ENCODE measurements at places on chromosomes 16 and 17. TPM values are rescaled to one million over a fixed set of nuclear protein-coding genes. Genes with fewer than 3 reads are reported as not detected.
A peak's percentile ranks its signal among the peaks of the same experiment; 100 is the strongest.

- H3K27ac ChIP-seq: no peak overlapping the region
- no peak for DNase-seq
- no peak overlapping the region for H3K4me3 ChIP-seq
- H3K27me3 ChIP-seq: no peaks in the 10 kb centered on the region
- no peaks in the 10 kb centered on the region for H3K4me1 ChIP-seq
Measured at GRCh38 chr17:17804007-17804406, 32.8 kb downstream of the SREBF1 start.

DNA sequence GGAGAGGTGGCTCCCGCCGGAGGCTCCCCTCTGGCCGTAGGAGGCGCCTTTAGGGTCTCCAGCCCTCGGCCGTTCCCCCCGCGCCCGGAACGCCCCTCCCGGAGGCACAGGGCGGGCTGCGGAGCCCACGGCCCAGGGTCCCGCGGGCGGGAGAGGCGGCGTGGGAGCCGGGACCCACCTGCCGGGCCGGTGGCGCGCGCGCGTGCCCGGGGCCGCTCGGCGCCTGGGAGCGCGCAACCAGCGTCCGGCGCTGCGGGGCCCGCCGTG is at the start of gene MIF4GD:
Gene MIF4GD, minus strand, starts transcription at position 266 of the 267 bp plus-strand sequence. CDS start 1,036 bp downstream, outside the sequence.
- peak within 1 kb of the TSS; percentile 88 for H3K27ac ChIP-seq
- H3K36me3 ChIP-seq: peaks cover 17% of the 10 kb centered on the region
- peak within 1 kb of the TSS; percentile 81 for H3K4me3 ChIP-seq
- no peaks in the 10 kb centered on the region for H3K27me3 ChIP-seq

Gene KRTAP2-3
- not detected for total RNA-seq

Gene TP53TG3F
- not detected for total RNA-seq

Gene SLC25A39
- 104 TPM for total RNA-seq

Measured in T-cell (primary cell).